ENCODE measurements at places on chromosomes 5 and 9.

GRCh38 chr5:74895906-74896305 is 29.7 kb upstream of the FAM169A start:
- DNase-seq: no peak

- no peak for DNase-seq
Measured at GRCh38 chr9:108444400-108445358, 411.1 kb downstream of the ACTL7B start.

- DNase-seq: no peak
Measured at GRCh38 chr5:169549453-169550100, 34.0 kb upstream of the SPDL1 start.

DNA sequence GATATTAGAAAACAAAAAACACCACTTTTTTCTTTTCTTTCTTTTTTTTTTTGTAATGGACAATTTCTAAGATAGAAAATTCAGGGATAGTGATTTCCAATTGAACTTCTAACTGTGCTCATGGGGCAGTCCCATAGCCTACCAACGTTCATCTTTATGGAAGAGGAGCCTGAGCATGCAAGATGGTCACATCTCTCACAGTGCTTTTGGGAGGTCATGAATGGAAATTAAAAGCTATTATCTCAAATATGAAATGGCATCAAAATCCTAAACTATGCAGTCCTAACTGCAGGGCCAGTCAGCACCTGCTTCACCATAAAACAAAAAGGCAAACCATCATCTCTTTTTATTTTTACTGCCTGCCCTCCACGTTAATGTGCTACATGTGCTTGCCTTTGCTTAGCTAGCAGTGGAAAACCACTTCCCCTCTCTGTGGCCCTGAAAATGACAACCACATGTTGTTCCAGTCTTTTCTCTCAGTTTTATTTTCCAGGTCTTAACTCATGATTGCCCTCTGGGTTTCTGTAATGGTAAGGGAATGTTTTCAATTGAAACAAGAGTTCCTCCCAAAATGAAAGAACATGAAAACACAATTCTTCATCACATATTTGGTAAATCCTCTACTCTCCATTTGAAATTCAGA is 16.7 kb downstream of the IFNB1 start:
- DNase-seq: no peak

DNA sequence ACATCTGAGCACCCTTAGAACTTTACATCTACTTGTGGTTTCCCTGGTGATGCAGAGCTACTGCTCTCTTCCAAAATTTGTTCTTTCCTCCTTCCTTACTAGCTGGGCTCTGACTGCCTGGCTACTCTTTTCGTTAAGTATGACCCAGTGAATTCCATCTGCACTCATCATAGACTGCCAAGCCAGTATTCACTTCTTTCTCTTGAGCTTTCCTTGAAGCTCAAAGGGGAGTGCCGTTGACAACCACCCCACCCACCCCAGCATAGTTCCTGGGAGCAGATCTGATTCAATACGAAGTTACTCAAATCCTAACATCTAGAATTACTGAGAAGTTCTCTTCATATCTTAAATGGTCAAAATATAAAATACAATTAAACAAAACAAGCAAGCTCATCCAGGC is 190.5 kb downstream of the ADAMTS12 start:
- no peak for DNase-seq

GRCh38 chr9:72856972-72857623 is 95.8 kb downstream of the ALDH1A1 start:
- no peak for DNase-seq

GRCh38 chr5:32942225-32942989 is 231.3 kb downstream of the NPR3 start:
- DNase-seq: no peak

DNA sequence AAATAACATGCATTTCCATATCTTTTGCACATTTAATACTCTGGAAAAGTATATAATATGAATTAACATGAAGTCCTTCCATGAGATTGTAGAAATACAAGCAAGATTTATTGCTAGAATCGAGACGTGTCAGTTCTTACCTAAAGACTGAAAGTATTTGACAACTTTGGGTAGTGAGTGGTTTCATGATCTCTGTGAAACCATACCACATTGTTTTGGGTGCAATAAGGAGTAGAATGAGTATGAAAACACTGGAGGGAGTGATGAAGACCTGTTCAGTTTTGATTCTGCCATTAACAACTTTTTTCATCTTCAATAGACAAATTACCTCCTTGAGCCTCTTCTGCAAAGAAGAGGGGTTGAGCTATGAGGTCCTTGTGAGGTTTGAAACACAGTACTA is 133.7 kb downstream of the NUDT12 start:
- no peak for DNase-seq

- no peak for DNase-seq
Measured at GRCh38 chr9:101094686-101095085, 66.2 kb downstream of the PLPPR1 start.

GRCh38 chr9:135156525-135157510 is 69.3 kb downstream of the OLFM1 start:
- no peak for DNase-seq

GRCh38 chr5:81482595-81482994 is 88.7 kb upstream of the ACOT12 start:
- no peak for DNase-seq

- DNase-seq: no peak
Measured at GRCh38 chr5:157464519-157465171, 4.6 kb downstream of the NIPAL4 start.

- DNase-seq: peak; percentile 88
Measured at GRCh38 chr5:95858661-95859595, 36.4 kb upstream of the GLRX start.

DNA sequence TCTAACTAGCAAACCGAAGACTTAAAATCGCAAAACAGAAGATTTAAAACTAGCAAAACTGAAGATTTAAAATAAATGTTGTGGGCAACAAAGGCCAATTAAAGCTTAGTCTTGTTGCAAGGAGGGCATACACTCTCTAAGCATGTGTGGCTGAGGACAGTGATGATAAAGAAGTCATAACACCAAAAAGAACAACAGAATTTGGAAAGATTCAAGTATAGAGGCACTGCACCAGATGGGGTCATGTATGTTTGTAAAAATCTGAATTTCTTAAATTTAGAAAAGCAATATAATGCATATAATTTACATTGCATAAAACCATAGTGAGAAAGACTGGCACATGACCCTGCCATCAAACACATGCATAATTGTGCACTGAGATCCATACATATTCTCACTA is 743.8 kb downstream of the TAF11L14 start:
- no peak for DNase-seq

DNA sequence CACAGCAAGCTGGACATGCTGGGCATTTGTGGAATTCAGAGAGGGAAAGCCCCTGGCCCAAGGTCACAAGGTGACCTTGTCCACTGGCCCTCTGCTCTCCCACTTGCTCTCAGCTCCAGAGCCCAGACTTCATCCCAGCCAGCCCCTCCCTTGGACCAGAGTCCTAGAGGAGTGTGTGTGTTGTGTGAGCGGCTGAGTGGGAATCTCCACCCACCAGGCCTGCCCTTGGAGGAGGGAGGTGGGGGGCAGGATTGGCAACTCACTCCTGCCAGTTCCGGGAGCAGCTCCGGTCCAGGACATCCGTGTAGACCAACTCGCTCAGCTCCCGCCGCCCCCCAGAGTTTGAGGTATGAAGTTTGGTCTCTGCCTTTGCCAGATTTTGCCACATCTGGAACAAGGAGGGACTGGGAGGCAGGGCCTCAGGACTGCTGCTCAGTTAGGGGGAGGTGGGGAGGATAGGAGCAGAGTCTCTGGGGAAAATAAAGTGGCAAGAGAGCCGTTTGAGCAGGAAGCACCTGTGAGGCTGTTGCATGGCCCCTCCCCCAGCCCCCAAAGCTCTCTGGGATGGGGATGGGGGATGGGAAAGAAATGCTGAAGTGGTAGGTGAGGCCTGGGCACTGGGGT is 1.4 kb downstream of the MZB1 start:
- DNase-seq: no peak

DNA sequence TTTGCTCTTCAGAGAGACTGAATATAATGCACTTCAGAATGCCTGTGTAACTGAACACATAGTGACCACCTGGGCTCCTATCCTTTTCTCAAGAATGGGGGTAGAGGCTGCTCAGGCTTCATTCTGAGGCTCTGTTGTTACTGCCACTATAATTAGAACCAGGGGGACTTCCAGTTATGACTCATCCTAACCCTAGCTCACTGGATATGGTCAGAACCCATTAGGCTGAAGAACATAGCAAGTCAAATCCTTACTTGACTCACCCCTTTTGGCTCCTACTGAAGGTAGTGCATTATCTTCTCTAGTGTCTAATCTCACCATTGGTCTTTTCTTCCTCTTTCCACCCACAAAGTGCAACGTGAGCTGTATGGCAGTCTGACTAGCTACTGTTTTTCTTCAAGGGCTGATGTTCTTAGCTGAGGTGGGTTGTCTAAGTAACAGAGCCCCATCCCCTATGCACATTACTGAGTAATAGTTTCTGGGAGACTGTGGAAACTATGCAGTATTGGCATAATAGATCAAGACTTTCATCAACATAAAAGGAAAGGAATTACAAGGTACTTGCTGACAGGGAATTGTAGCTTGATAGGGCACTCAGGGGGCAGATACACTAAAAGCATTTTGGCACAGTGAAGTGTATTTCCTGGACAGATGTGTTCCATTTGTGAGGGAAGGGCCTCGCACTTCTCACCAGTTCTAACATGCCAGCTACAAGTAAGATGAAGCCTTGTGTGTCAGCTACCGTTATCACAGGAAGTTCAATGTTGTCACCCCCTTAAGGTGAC is 431.0 kb upstream of the MEF2C start:
- DNase-seq: no peak

GRCh38 chr9:135087899-135088347 is 455 bp downstream of the OLFM1 start:
- DNase-seq: no peak

- DNase-seq: no peak
Measured at GRCh38 chr5:41728281-41728680, 141.9 kb downstream of the OXCT1 start.

GRCh38 chr9:117249799-117250198 is 165.1 kb downstream of the ASTN2 start:
- DNase-seq: no peak

DNA sequence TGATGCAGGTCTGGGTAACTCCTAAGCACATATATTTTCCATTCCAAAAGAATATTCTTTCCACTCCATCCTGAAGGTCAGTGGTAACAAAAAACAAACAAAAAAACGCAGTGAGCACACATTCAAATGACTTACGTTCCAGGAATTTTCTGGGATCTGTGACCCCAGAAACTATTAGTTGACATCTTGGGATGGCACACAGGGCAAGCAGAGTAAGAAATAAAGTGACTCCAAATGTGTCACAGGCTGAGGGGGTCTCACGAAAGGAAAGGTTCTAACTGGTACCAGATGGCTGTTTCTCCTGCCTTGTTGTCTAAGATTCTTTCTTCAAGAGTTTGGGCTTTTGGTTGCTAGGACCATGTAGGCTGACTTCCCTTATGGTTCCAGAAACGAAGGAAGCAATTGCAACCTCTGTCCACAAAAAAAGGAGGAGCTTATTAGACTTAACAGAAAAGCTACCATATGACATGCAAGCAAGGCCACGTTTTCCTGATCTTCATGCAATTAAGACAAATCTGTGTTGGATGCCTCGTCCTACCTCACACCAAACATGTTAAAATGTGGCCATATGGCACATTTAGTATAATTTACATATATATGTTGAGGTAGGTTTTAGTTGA is 32.7 kb downstream of the PTGS1 start:
- DNase-seq: no peak

DNA sequence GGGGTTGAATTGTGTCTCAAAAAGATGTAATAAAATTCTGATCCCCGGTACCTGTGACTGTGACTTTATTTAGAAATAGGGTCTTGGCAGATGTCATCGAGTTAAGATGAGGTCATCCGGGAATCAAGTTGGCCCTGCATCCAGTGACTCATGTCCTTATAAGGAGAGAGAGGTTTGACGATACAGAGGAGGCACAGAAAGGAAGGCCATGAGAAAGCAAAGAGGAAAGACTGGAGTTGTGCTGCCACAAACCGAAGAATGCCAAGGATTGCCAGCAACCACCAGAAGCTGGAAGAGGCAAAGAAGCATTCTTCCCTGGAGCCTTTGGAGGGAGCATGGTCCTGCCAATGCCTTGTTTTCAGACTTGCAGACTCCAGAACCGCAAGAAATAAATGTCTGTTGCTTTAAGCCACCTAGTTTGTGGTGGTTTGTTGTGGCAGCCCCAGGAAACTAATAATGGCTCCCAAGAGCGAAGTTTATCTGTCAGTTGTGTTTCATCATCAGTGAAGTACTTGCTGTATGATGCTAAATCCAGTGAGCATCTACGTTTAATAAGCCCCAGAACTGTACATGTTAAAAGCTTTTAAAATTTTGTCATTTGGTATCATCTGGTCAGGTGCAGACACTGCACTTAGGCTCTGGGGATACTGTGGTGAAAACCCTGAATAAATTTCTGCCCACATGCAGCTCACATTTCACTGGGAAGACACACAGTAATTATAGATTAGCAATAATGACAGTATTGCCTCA is 114.8 kb downstream of the TLE4 start:
- DNase-seq: no peak

- DNase-seq: no peak
Measured at GRCh38 chr5:172805736-172806255, 28.3 kb upstream of the ERGIC1 start.

All from activated naive CD4-positive, alpha-beta T cell (primary cell).